ENCODE measurements at places on chromosomes 16 and 17. TPM values are rescaled to one million over a fixed set of nuclear protein-coding genes. Genes with fewer than 3 reads are reported as not detected.

GRCh38 chr16:29645694-29646187 is 17.3 kb upstream of the SPN start:
- no peak for DNase-seq

- DNase-seq: no peak
Observed at GRCh38 chr17:3688027-3688553, 7.9 kb downstream of the P2RX5 start.

- no peak for DNase-seq
Observed at GRCh38 chr16:90031931-90032673, 12.8 kb upstream of the DBNDD1 start.

GRCh38 chr16:31710880-31711279 is 162.7 kb upstream of the ZNF267 start:
- DNase-seq: no peak

DNA sequence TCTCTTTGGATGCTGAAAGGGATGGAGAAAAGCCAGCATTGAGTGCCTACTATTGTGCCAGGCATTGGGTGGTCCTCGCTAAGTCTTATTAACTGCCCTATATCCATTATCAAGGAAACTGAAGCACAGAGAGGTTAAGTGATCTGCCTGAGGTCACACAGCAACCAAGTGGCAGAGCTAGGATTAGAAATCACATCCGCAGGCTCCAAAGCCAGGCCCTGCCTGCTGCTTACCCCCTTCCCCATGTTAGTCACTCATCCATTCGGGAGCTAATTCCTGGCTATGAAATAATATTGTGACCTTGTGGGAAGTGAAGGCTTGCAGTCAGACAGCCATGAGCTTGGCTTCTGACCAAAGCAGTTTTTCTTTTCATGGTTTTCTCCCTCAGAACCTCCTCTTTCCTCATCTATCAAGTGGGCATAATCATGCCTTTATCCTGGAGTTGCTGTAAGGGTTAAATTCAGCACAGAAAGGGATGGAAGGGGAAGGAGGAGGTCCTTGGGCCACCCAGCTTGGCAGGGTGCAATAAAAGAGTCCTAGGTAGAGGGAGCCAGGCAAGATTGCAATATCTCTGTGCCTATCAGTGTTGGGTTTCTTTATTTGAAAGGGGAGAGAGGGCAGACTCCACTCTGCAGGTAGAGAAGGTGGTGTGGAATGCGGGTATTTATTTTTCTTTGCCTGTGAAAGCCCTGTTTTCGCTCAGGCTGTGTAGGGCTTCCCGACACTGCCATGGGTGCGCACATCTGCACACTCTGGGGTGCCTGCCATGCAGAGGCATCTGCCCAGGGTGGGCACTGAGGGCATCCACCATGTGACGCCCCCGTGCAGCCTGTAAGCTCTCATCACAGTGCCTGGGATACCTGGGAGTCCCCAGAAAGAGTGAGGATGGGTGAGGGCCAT is 11.3 kb downstream of the RAI1 start:
- DNase-seq: no peak

DNA sequence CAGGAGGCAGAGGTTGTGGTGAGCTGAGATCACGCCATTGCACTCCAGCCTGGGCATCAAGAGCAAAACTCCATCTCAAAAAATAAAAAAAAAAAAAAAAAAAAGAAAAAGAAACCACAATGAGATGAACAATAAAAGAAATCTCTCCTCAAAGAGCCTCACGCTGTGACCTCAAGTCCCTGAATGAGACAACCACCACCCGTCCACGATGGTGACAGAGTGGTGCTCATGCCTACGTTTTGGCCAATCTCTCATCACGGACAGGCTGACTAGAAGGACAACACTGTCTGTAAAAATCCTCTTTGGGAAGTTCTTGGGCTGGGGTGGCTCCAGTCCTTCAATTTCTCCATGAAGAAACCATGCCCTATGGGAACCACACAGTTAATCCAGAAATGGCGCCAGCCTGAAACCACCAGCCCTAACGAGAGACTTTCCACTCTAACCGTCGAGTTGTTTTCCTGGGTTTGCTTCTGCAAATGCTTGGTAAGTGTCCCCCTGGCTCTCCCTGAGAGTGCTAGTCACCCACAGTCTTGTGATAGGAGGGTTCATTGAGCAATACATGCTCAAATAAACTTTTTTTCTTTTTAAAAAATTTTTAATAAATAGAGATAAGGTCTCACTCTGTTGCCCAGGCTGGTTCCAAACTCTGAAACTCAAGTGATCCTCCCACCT is 15.0 kb upstream of the PRSS27 start:
- no peak for DNase-seq

DNA sequence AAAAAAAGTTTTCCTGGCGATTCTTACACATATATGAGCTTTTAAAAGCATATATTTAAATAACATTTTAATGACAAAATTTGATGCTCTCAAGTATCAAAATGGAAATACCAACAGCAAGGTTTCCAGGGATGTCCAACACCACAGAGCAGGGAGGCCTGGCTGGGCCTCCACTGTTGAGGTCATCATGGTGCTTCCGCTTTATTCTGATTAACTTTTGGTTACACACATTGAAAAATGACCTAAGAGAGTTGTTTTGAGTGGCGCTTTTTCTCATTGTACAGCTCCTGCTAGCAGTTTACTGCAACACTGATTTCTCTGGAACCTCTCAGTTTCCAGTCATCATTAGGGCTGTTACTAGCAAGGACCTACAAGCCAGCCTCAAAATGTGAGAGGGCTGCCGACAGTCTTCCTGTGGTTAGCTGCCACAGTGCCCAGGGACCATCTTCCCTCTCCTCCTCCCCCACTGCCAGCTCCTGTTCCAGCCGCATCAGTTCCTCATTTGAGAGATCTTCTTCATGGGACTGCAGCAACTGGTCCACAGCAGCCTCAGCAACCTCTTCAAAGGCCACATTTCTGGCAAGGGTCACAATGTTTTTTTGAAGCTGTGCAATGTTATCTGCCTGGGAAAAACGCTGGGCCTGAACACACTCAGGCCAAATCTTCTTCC is 21.3 kb downstream of the DEF8 start:
- no peak for DNase-seq

- no peak for DNase-seq
Observed at GRCh38 chr17:76952402-76952801, 84.2 kb downstream of the MGAT5B start.

KLHL11 gene
- 30.0 TPM for total RNA-seq

METTL23 gene
- total RNA-seq: 22.1 TPM

CTRB1 gene
- not detected for total RNA-seq
